ENCODE measurements at places on chromosomes 12 and 14.

- DNase-seq: no peak
Observed at GRCh38 chr12:6452245-6452943, 552 bp downstream of the TAPBPL start.

GRCh38 chr14:29310757-29311156 lies 544.2 kb downstream of the FOXG1 start:
- DNase-seq: no peak

DNA sequence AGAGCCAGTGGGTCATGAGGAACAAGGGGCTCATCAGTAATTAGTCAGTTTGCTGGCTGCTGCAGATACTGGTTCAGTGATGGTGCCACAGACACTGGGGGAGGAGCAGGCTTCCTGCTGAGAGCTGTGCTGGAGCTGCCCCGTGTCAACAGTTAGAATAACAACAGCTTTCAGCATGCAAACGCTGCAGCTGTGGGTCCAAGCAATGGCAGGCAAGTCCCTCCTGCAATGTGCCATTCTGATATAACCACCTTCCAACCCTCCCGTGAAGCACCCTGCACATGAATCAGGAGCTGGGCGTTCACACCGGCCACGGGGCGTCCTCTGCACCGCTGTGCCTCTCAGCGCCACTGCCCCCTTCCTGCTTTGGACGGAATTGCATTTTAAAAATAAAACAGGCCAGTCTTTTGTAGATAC lies 258.4 kb upstream of the SFSWAP start:
- no peak for DNase-seq

DNA sequence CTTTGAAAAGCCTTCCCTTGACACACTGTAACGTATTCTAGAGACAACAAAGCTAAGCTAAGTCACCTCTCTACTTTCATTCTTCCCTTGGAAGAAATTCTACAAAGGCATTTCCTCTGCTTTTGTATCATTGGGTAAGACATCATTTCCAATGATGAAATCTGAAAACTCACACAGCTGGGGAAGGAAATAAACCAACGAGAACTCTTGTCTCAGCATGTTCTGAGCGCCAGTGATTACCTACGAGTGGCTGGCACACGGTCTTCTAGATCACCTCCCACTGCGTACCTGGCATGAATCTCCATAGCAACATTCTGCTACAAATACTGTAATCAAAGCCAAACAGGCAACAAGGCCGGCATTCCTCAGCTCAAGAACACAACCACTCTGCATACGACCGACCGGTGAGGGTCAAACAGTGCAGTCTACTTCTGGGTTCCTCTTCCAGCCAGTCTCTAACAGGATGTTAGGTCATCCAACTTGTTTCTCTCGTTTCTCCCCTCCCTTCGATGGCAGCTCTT lies 7.6 kb downstream of the VPS37B start:
- DNase-seq: no peak

DNA sequence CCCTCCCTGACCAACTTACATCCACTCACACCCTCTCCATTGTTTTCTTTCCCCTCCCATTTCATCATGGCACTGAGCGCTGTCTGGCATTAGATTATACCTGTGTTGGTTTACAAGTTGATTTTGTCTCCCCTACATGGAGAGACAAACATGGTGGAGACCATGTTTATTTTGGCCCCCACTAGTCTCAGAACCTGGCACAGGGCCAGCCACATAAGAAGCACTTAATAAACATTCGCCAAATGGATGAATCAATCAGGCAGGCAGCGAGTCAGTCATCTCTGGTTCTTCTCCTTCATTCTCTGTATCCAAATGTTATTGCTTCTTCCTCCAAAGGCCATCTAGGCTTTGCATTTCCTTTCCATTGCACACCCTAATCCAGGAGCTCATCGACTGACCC lies 177.4 kb downstream of the DPF3 start:
- no peak for DNase-seq

All from cortex of kidney (tissue), 1 donor.